Activated CD4-positive, alpha-beta T cell treated with anti-CD3 and anti-CD28 coated beads, Interleukin-2, amount 10 ng/mL, durations not matched to agents 24 days and 14 days (primary cell): ENCODE measurements at places on chromosomes 3 and 15. TPM values are rescaled to one million over a fixed set of nuclear protein-coding genes. Genes with fewer than 3 reads are reported as not detected.
A peak's percentile ranks its signal among the peaks of the same experiment; 100 is the strongest.

- DNase-seq: no peak
Measured at GRCh38 chr15:43484455-43484854, 8.5 kb downstream of the TP53BP1 start.

SENP8 gene
- total RNA-seq: 1.5 and 1.7 TPM in 2 replicates

- DNase-seq: no peak
Measured at GRCh38 chr3:12990781-12991480, 82.3 kb downstream of the IQSEC1 start.

ATP13A4 gene
- total RNA-seq: 0.88 and 2.1 TPM in 2 replicates

GRCh38 chr3:43185274-43185982, 79.5 kb upstream of the POMGNT2 start:
- no peak for DNase-seq

GRCh38 chr3:52874160-52874701, 23.1 kb downstream of the STIMATE start:
- DNase-seq: no peak

DNA sequence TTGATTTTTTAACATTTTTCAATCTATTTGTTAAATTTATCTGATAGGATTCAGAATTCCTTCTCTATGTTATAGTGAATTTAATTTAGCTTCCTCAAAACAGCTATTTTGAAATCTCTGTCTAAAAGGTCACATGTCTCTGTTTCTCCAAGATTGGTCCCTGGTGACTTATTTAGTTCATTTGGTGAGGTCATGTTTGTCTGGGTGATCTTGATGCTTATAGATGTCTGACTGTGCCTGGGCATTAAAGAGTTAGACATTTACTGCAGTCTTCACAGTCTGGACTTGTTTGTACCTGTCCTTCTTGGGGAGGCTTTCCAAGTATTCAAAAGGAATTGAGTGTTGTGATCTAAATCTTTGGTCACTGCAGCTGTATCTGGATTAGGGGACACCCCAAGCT, 169.5 kb upstream of the C2CD4B start:
- no peak for DNase-seq

BRK1 gene
- total RNA-seq: 98.8 and 99.6 TPM in 2 replicates

GRCh38 chr3:185942907-185943759, 5.3 kb upstream of the TRA2B start:
- DNase-seq: peak; percentile 95

GRCh38 chr3:71979175-71979574, 194.2 kb upstream of the PROK2 start:
- DNase-seq: no peak

DNA sequence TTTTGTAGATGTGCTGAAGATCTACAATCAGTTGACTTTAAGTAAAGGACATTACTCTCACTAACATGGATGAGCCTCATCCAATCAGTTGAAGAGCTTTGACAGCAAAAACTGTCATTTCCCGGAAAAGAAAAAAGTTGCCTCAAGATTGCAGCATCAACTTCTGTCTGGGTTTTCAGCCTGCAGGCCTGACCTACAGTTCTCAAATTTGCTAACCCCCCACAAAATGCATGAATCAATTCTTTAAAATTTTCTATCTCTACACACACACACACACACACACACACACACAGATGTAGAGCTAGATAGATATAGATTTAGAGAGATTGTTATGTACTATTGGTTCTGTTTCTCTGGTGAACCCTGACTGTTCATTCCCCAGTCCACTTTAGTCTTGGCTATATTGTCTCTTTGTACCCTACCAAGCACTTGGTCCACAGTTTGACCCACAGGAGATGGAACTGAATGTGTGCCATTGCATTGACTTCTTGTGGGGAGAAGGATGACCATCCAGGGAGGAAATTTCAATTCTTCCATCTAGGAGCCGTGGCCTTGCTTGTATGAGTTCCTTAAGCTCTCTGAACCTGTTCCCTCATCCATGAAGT, 228.3 kb downstream of the CLSTN2 start:
- no peak for DNase-seq

DNA sequence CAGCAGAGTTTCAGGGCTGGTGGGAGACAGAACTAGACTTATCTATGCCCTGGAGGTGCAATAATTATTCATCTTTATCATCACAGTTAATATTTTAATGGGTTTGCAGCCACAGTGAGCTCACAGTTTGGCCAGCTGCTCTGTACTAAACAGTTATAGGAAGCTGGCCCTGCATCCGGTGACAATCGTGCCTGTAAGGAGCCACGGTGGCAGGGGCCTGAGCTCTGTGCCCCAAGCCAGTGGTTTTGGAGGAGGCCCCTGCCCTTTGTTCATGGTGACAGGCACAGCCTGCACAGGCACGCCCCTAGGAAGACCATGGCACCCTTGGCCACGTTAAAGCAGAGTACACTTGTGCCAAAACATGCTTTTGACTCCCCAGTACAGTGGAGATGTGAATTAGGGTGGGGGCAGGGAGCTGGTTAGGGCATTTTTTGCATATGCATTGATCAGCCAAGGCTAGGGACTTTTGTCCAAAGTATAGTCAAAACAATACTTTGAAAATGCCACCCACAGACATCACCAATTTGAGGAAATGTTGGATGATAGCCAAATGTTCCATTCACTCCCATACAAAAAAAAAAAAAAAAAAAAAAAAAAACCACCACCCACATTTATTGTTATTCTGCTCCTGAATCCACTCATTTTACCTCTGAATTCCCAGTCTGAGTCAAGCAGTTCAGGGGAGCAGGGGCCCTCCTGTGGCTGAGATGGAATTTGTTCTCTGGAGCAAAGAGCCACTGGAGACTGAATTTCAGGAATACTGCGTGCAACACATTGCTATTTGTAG, 3.4 kb upstream of the RFTN1 start:
- peak; percentile 76 for DNase-seq

CFAP100 gene
- total RNA-seq: not detected in 2 replicates

GRCh38 chr15:66387163-66388042, 691 bp downstream of the MAP2K1 start:
- peak; percentile 87 for DNase-seq

GRCh38 chr15:41333026-41333562, 413 bp downstream of the NUSAP1 start:
- DNase-seq: no peak

DNA sequence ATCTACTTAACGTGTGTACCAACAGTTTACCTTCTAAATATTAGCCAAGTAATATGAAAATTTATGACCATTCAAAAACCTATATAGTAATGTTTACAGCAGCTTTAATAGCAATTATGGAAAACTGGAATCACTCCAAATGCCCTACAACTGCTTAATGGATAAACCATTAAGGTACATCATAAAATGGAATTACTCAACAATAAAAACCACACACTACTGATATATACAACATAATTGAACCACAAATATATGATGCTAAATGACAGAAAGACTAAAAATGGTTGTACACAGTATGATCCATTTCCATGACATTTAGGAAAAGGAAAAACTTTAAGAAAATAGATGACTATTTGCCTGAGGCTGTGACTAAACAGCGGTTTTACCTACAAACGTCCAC, 467.1 kb upstream of the EPHA6 start:
- no peak for DNase-seq

GRCh38 chr15:40310001-40310959, 2.5 kb upstream of the PLCB2 start:
- DNase-seq: peak; percentile 90

MCTP2 gene
- 49.8 and 58.9 TPM in 2 replicates for total RNA-seq

- no peak for DNase-seq
Measured at GRCh38 chr3:9469986-9470385, 72.6 kb downstream of the SETD5 start.

GRCh38 chr3:50414616-50415015, 55.3 kb upstream of the TMEM115 start:
- no peak for DNase-seq

DNA sequence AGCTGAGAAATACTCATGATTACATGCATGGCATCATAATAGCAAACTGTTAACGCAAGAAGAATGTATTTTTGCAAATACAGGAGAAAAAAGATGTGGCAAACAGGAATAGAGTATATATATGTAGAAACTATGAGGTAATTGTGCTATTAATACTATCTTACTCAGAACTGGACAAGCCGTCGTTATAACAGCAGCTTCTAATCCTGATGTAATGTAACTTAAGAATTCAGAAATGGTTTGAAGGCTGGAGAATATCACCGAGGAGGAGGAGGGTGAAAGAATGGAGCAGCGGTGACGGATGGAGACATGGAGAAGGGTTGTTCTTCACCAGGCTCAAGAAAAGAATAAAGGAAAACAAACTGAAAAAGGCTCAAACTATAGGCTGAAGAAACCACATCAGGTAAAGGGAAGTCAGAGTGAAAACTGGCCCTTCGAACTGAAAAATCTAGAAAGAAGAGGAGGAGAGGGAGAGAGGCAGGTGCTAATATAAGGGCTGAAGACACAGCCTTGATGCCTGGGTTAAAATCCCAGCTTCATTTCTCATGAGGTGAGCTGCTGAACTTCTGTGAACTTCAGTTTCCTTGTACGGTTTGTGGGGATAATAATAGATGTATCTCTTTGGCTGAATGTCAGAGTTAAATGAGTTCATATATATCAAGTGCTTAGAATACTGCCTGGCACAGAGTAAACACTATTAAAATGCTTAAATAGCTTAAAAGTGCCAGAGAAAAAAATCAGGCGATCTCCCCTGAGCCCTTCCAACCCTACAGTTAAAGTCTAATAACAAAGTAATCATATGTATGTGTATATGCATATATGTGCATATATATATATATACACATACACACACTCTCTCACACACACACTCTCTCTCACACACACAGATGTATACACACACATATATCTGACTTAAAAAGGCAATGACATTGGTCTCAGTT, 43.9 kb downstream of the GOLIM4 start:
- DNase-seq: no peak
